ENCODE measurements at places on chromosomes 11 and 22. TPM values are rescaled to one million over a fixed set of nuclear protein-coding genes. Genes with fewer than 3 reads are reported as not detected.
A peak's percentile ranks its signal among the peaks of the same experiment; 100 is the strongest.

DNA sequence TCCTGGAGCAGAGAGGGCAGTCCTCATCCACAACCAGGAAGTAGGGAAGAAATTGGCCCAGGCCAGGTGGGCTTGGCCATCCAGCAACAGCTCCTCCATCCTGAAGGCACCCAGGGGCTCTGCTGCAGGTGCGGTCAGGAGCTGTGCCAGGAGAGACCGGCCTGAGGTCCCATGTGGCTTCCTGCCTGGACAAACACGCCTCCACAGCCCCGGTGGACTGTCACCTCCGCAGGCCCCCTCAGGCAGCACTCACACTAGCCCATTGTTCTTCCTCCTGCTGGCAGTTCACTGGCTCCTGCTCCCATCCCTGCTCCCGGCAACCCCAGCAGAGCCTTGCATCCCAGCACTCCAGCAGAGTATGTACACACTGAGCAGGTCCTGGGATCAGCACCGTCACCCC, 16.0 kb upstream of the POU2AF1 start:
- DNase-seq: peak; percentile 34

MAJIN gene
- total RNA-seq: not detected

DNA sequence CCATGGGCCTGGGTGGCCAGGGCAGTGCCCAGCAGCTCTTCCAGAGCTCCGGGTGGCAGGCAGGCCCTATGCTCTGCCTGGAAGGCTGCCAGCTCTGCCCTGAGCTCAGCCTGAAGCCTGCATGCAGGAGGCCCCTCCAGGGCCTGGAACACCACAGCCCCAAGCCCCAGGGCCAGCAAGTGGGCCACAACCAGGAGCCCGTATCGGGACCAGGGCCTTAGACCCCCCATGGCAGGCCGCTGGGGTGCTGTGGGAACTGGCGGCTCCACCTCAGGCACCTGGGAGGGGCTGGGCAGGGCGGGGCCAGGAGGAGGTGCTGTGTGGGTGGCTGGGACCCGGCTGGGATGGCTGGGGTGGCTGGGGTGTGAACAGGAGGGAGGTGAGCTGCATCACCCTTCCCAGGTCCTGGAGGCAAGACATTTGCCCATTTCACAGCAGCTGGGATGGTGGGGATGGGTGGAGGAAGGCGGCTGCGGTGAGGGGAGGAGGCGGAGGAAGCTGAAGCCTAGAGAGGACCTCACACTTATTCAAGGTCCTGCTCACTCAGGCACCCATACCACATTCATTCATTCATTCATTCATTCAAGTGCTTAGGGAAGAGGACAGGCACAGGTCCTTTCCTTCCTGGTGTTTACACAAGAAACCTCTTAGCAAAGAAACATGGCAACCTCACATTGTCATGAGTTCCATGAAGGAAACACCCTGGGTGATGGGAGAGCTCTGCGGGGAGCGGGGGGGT, at the start of gene KCNK7:
Gene KCNK7, minus strand, starts transcription at position 258 of the 739 bp plus-strand sequence. Its CDS starts 28 bp downstream, at position 230.
- DNase-seq: no peak

DNA sequence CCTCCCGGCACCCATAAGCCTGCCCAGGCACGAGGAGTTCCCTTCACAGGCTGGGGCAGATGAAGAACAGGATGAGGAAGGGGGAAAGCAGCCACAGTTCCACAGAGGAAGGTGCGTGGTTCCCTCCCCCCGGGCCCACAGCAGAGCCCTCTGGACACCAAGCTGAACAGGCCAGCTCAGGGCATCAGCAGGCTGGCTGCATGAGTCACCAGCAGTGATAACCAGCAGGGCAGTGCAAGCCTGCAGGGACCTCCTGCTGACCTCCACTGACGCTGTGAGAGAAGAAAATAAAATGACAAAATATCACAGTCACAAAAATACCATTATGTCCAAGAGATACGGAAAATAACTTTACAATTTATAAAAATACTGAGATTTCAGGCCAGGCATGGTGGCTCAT, 11.5 kb downstream of the RTL6 start:
- no peak for DNase-seq

- DNase-seq: no peak
Measured at GRCh38 chr11:12196308-12196707, 85.9 kb downstream of the MICAL2 start.

DNA sequence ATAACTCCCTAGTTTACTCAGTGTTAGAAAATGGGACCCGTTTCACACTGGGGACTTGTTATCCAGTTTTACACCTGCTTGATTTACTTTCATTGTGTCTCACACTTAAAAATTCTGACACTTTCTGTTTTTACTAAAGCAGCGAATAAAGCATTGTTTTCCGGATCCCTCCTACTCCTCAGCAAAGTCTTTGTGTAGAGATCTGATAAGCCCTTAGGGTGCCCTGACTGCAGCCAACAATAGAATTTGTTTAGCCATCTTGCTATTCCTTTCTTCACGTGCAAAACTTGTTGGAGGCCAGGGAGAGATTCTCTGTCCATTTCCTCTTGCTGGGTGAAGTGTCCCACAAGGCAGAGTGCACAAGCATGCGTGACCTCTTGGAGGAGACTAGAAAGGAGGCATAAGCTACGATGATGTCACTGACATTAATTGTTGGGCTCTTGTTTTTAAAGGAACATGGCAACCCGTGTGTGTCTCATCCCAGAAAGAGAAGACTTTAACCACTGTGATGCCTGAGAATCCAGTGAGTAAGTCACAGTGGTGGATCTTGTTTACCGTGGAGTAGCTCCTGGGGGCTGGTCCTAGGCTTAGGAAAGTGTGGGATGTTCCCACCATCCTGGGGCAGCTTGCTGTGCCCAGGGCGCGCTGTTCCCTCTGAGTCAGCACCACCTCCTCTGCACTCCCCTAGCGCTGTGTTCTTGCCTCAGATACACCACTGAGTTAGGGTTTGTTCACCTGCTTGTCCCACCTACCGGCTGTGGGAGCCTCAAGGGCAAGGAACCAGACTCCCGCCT, 27.7 kb downstream of the MICAL2 start:
- DNase-seq: no peak

MRGPRF gene
- 4.7 TPM for total RNA-seq

GRAMD1B gene
- total RNA-seq: 0.66 TPM
